CD4-positive, alpha-beta T cell treated with Interleukin-21 for 1 hour (primary cell): ENCODE measurements at places on chromosomes 4 and X.

DNA sequence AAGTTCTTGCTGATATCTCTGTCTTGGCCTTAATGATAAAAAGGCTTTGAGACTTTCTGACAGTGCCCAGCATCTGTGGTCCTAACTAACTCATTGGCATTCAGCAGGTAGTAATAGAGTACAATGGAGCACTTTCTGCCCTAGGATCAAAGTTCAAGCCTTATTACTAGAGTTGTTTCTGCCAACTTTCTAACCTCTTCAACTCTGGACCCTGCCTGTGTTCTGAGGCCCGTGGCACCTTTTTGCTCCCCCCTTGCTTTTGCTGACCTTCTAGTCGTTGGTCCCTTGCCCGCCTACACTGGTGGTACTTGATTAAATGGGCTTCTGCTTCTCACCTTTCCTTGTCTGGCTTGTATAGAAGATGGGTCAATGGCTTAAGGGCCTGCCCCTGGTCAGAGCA is 126.3 kb downstream of the PPARGC1A start:
- DNase-seq, result no peak

- no peak for DNase-seq
Measured at GRCh38 chr4:4247696-4248028, 361 bp downstream of the TMEM128 start.

DNA sequence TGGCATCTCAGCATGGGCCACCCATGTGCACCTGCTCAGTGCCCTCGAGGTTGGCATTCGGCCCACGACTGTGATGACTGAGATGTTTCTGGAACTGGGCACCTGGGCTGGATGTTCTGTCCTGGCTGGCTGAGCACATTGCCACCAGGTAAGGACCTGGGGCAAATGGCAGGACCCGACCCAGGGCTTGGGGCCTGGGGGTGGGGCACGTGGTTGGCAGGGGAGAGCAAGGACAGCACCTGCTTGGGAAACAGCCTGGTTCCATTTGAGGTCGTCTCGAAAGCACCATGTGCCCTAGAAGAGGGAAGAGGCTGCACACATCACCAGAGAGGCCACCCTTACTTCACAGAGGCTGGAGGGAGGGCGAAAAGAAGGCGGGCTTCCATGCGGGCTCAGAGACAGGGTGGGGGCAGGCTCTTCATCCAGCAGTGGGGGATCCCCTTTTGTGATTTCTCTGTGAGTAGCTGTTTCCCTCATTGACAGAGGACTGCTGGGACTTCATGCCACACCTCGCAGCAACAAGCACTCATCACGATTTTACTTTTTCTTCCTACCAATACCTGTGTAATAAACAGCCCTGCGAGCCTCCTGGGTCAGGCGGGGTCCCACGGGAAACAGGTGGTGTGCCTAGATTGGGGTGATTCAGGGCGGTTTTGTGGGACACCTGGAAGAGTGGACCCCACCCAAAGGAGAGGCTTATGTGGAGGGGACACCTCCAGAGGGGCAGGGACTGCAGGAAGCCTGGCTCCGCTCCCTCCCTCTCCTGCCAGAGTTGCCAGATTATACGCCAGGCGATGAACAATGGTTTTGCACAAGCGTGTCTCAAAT is 12.0 kb downstream of the TMEM187 start:
- DNase-seq, result peak; percentile 57

GRCh38 chrX:19689170-19689779 is 174.0 kb upstream of the MAP3K15 start:
- no peak for DNase-seq

GRCh38 chr4:60890743-60891142 is 309.4 kb upstream of the ADGRL3 start:
- DNase-seq, result no peak

GRCh38 chrX:63963095-63963784 is 178.2 kb upstream of the ARHGEF9 start:
- no peak for DNase-seq

DNA sequence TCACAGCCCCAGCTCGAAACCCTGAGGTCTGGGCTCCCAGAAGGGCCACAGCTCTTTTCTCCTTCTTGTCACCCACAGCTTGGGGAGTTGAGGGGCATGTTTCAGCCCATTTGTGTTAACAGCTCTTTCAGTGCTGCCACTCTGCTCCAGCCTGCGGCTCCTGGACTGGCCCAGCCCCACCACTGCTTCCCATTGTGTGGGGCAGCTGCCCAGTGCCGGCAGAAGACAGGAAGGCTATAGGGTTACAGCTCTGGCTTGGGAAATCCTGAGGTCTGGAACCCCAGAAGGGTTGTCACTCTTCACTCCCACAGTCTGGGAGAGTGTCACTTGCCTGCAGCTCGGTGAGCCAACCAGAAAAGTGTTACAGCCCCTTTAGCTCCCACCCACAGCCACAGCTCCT is 7.0 kb upstream of the HNRNPD start:
- DNase-seq, result no peak

- DNase-seq, result no peak
Measured at GRCh38 chr4:148112231-148112982, 329.8 kb downstream of the NR3C2 start.

DNA sequence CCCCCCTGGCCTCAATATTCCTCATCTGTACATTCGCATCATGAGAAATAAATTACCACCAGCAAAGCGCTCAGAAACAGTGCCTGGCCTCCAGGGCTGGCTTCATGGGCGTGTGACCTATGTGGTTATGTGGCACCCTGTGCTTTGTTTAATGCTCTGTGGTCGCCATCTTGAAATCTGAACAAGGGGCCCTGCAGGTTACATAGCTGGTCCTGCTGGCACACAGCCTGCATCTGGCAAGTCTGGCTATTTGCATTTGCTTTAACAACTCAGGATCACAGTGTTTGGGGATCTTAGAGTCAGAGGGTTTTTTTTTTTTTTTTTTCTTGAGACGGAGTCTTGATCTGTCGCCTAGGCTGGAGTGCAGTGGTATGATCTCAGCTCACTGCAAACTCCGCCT is 9.9 kb downstream of the FOXP3 start:
- no peak for DNase-seq

DNA sequence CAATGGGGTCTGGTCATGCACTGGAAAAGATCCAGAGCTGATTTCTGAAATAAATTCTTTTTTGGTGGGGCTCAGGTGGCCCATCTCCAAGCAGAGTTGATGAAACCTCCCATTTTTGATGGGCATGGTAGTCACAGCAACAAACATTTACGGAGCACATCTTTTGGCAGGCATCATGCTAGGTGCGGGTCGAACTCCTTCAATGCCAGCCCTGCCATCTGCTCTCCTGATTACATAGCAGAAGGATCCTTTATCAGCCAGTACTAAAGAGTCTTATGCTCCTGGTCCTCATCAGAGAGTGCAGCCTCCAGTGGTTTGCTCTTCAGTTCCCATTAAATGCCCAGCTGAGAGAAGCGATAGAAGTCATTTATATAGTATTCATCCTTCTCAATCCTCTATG is 121.7 kb downstream of the GRXCR1 start:
- no peak for DNase-seq
